ENCODE measurements at places on chromosomes 1 and 21.

DNA sequence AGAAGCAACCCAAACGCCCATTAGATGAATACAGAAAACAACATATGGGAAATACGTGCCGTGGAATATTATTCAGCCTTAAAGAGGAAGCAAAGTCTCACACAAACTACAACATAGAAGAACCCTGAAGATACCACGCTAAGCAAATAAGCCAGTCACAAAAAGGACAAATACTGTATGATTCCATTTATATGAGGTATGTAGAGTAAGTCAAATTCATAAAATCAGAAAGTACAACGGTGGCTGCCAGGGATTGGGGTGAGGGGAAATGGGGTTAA lies 54.2 kb downstream of the SIPA1L2 start:
- DNase-seq, result no peak

DNA sequence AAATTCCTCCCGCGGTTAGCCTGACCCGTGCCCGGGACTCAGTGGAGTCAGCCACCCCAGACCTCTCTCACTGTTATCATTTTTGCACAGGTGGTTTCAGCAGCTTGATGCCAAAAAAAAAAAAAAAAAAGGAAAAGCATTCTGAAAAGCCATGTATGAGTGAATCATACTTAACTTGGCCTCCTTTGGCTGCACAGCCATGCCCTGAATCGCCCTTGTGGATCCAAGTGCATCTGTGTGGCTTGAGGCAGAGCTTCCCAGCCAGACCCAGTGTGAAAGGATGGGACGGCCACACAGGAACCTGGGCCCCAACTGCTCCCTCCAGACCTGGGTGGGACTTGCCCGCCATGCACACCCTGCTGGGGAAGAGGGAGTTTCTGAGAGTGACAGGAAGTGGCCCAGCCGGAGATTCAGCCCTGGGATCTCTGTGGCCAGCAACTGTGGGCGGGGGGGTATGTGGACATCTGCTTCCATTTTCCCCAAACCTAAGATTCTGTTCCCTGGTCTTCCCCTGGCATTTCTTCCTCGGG lies 8.6 kb downstream of the YBEY start:
- DNase-seq, result no peak

DNA sequence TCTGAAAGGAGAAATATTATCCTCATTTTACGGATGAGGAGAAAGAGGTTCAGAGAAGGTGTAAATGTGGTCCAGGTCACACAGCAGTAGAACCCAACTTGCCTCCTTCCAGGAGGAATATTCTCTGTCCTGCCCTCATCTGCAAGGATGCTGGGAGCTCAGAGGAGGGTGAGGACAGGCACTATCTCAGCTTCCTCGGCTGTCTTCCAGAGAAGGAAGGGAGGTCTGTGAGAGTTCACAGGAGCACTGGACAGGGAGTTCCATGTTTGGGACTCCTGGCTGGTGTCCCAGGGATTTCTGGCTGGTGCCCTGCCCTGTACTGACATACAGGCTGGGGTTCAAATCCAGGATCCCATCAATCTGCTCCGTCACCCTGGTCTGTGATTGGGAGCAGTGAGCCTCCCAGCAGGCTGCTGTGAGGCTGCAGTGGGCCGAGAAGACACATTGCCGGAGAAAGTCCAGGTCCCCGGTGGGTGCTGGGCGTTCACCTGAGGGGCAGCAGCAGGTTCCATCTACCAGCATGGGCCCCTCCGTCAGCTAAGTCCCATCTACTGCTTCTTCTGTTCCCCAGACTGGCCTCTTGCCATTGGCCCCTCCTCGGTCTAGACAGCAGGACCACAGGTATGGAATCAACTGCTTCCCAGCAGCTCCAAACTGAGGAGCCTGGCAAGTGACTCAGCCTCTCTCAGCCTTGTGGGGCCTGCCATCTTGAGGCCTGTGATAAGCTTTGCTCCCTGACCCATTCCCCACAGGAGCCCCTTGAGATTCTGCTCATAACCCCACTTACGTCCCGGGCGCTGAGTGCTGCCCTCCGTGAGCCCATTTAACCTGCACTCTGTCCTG lies 8.5 kb upstream of the BSND start:
- DNase-seq, result no peak

GRCh38 chr1:156400191-156400935 lies 31.4 kb downstream of the RHBG start:
- DNase-seq, result no peak

GRCh38 chr1:55993646-55994318 lies 585.6 kb downstream of the PLPP3 start:
- no peak for DNase-seq

DNA sequence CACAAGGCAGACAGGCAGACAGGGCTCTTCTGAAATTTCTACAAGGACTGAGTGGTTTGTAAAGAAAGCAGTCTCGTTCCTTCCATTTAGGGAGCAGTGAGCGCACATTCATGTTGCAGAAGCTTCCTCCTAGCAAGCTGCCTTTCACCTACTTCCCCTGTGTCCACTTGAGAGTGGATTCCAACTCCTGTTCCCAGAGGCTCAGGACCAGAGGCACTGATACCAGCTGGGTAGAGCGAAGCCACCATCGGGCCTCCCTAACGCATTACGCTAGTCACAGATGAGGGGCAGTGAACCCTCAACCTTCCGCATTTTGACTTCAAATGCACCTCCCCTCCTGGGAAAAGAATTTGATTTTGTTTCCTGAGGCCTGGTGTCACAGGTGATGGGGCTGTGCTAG lies 215.8 kb downstream of the SIPA1L2 start:
- DNase-seq, result no peak

GRCh38 chr21:43866260-43866629 lies 1.2 kb downstream of the AGPAT3 start:
- DNase-seq, result no peak

GRCh38 chr21:22297575-22297974 lies 1299.4 kb downstream of the NCAM2 start:
- no peak for DNase-seq

DNA sequence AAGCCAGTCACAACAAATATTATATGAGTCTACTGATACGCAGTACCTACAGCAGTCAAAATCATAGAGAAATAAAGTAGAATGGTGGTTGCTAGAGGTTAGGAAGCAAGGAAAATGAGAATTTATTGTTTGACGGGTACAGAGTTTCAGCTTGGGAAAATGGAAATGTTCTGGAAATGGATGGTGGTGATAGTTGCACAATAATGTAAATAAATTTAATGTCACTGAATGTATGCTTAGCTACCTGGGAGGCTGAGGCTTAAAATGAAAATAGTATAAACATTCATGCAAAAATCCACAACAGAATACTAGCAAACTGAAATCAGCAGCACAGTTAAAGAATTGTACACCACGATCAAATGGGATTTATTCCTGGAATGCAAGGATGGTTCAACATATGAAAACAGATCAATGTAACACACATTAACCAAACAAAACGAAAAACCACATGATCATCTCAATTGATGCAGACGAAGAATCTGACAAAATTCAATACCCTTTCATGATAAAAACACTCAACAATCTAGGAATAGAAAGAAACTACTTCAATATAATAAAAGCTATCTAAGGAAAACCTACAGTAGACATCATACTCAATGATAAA lies 10.7 kb downstream of the TUT4 start:
- DNase-seq, result no peak

DNA sequence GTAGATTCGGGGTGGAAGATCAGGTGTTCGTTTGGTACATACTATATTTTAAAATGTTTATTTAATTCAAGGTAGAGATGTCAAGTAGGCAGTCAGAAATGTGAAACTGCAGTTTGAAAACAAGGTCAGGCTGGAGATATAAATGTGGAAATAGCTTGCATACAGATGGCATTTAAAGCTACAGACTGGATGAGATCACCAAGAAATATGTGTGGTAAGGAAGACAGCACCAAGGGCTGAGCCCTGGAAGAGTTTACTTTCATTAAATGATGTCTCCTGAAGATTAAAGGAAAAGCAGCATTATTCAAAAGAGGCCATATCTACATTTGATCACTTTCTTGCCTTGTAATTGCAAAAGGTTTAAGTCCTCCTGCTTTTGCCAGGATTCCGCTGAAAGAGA lies 271.3 kb downstream of the PTBP2 start:
- no peak for DNase-seq

DNA sequence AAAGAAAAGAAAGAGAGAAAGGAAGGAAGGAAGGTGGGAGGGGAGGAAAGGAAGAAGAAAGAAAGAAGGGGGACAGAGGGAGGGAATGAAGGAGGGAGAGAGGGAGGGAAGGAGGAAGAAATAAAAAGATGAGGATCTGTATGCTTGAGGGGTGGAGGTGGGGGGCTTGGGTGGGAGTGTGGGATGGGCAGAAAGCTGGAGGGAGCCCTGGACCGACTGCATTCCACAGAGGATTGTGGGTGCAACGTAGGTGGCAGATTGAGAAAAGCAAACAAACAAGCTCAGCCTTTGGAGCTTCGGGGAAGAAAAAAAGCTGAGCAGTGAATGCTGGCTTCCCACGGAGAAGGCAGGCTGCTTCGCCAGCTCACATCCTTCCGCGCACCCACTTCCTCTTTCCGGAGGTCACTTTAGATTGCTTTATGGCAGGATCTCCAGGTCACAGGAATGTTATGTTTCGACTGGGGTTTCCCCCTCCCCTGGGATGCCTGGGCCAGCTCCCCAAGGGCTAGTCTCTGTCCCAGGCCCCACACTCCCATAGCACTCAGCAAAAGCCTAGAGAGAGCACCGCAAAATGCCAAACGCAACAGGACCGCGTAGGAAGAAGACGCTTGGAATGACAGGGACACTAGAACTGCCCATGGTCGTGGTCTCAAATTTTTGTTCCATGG lies 20.7 kb upstream of the LGALS8 start:
- peak; percentile 80 for DNase-seq

DNA sequence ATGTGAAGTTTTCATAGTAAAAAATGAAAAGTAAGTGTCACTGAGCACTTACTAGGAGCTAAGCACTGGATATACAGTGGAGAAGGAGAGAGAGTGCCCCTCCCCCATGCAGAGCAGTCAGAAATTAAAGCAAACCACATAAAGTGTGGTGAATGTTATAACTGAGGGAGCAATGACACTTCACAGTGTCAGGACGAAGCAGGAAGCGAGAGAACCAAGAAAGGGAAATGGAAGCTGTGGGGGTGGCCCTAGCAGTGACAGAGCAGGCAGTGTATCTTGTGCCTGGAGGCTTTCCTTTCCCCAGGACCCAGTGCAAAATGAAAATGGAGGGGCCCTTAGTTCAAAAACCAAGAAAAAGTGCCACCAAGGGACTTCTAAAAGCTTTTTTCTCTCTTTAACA lies 21.5 kb upstream of the RCAN3 start:
- DNase-seq, result peak; percentile 66

DNA sequence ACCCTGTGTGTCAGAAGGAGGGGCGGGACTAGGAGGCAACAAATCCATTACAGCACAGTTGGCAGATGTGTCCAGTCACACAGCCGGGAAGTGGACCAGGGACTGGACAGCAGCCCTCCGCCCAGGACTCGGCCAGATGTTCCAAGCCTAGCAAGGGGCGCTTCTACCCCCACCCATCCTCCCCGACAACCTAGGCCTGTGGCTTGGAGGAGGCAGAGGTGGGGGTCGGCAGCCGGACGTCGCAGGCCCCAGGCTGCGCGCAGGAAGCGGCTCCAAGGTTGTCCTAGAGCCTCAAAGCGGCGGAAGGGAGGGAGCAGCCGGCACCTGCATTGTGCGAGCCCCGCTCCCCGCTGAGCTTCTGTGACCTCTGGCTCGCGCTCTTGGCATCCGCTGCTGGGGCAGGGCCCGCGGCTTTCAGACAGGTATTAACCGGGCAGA lies 20.6 kb upstream of the MYCL start:
- no peak for DNase-seq

- DNase-seq, result no peak
These were observed 16.3 kb downstream of the PDZK1 start for GRCh38 chr1:145690587-145691558.

DNA sequence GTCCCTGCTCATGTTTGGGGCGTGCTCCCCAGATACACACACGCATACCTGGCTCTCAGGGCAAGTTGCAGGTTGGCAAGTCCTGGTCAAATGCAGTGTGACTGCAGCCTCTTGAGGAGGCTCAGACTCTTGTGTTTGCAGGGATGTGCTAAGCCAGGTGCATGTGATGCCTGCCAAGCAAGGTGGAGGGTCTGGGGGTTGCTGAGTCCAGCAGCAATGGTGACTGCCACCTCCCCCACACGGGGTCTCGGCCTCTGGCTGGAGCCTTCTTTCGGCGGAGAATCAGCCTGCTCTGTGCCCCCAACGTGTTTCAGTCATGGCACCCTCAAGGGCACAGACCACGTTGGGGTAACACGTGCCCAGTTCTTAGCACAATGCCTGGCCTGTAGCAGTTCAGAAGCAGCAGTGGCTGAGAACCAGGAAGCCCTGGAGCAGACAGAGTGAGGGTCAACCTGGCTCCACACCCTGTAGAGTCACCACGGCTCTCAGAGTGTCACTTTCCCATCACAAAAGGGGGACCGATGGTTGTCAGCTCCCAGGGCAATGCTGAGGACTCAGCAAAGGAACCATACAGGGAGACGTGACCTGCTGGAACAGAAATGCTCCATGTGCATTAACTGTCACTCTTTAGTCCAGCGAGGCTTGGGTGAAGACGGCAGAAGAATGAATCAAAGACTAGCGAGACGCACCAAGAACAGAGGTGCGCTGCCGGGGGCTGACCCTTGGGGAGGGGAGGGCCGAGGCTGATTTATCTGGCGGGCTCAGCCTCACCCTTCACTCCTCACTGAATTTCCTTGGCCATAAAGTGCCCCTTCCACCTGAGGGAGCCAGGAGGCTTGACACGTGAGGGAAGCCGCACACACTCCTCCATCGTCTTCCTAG lies 109.0 kb downstream of the PGBD5 start:
- no peak for DNase-seq

DNA sequence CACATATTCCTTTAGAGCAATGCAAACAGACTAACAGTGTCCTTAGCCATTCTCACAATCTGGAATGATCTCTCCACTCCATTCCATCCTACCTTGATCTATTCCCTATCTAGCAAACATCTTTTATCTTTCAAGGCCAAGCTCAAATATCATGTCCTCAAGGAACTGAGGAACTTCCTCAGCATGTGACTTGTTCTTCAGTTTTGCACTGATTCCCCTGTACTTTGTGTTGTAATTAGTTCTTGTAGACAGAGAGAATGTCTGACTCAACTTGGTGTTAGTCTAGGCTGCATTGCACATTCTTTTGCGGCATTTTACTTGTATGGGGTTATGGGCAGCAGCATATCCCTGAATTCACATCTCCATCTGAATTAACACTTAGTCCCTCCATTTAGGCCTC lies 31.5 kb upstream of the GJA5 start:
- no peak for DNase-seq

- DNase-seq, result no peak
These were observed 225.3 kb downstream of the KCTD3 start for GRCh38 chr1:215792446-215792845.

DNA sequence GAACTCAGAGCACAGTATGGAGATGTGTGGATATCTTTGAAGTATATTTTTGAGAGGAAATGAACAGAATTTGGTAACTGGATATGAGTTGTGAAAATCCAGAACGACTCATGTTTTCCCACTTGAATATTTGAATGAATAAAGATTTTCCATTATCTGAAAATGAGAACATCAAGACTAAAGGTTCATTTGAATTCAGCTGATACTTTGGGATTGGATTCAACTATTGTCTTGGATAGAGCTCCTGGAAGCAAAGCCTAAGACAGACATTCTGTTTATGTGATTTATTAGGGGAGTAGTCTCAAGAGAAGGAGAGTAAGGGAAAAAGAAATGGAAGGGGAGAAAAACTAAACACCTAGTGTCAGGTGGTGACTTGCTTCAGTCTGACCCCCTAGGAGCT lies 256.0 kb upstream of the LYPLAL1 start:
- no peak for DNase-seq
